ENCODE measurements at places on chromosomes 2 and 18.

GRCh38 chr2:164220265-164220664 is 401.0 kb downstream of the GRB14 start:
- H3K27me3 ChIP-seq: no peaks in the 10 kb centered on the region
- H3K27ac ChIP-seq: no peak overlapping the region
- H3K4me1 ChIP-seq: no peaks in the 10 kb centered on the region

DNA sequence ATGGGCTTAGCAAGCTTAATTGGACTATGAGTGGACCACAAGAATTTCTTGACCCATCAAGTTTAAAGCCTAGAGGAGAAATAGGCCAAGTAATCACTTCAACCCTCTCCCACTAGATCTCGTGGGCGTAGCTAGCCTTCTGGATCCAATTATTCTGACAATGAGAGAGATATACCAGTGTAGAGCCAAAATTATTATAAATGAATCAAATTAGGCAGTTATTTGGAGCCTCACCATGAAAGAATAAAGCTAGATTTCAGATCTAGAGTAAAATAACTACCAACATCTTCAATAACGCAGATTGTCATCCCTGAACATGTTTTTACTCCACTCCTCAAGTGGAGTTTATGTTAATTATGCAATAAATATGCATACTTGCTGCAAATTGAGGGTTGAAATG is 143.9 kb upstream of the CDH20 start:
- no peaks in the 10 kb centered on the region for H3K36me3 ChIP-seq
- H3K4me3 ChIP-seq: no peak overlapping the region
- no peak overlapping the region for H3K27ac ChIP-seq
- H3K27me3 ChIP-seq: no peaks in the 10 kb centered on the region

DNA sequence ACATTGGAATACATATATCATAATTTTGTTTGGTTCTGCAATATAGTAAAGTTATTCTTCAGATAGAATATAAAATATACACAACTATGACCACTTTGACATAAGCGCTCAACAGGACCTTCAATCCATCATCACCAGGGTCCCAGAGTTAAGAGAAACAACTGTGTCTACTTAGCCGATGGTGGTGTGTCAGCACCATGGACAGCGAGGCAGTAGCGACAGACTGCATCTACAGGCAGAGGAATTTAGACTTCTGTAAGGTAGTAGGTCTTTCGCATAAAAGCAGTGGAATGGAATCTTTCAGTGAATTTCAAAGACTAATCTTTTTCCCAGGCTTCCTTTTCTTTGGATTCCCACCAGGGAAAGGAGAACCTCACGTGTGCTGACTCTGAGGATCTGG is 20.5 kb upstream of the LRPPRC start:
- no peaks in the 10 kb centered on the region for H3K4me1 ChIP-seq
- no peak overlapping the region for H3K27ac ChIP-seq
- DNase-seq: peak; percentile 48

- no peaks in the 10 kb centered on the region for H3K36me3 ChIP-seq
- H3K27me3 ChIP-seq: no peaks in the 10 kb centered on the region
- no peak for DNase-seq
- no peak overlapping the region for H3K27ac ChIP-seq
- H3K4me3 ChIP-seq: no peak overlapping the region
Observed at GRCh38 chr2:41912776-41913175, 135.0 kb upstream of the PKDCC start.

GRCh38 chr2:62415019-62415431 is 91.0 kb downstream of the TMEM17 start:
- H3K4me3 ChIP-seq: no peak overlapping the region
- H3K4me1 ChIP-seq: peaks cover 3% of the 10 kb centered on the region
- no peaks in the 10 kb centered on the region for H3K27me3 ChIP-seq
- no peak overlapping the region for H3K27ac ChIP-seq
- no peak for DNase-seq

DNA sequence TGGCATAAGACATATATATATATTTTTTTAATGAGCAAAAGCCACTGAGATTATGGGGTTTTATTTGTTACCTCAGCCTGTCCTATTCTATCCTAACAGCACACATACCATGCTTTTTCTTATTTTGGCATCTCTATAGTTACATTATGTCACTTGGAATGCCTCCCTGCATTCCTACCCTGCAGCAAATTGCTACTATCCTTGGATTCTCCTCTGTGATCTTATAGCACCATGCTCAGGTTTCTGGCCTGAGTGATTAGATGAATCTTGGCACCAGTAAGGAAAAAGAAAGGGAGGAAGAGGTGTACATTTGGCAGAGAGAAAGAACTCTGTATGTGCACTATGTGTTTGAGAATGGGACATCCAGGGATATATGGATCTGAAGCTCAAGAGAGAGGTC is 86.3 kb upstream of the PELI1 start:
- H3K36me3 ChIP-seq: no peaks in the 10 kb centered on the region
- no peak overlapping the region for H3K27ac ChIP-seq
- H3K4me3 ChIP-seq: no peak overlapping the region
- no peaks in the 10 kb centered on the region for H3K27me3 ChIP-seq

- no peaks in the 10 kb centered on the region for H3K27me3 ChIP-seq
- no peak overlapping the region for H3K27ac ChIP-seq
- no peaks in the 10 kb centered on the region for H3K36me3 ChIP-seq
- H3K4me1 ChIP-seq: no peaks in the 10 kb centered on the region
Observed at GRCh38 chr2:59021786-59022185, 780.7 kb upstream of the FANCL start.

DNA sequence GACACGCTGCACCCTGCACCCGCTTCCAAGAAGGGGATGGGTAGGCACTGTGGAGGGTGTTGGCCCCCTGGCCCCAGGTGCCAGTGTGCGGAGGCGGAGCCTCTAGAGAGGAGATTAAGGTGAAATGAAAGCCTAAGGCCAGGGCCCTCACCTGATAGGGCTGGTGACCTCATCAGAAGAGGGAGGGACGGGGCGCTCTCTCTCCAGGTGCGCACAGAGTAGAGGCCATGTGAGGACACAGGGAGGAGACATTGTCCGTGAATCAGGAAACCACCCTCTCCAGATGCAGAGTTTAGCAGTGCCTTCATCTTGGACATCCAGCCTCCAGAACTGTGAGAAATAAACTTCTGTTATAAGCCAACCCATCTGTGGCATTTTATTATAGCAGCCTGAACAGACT is 62.3 kb downstream of the PSMG2 start:
- DNase-seq: no peak
- H3K27me3 ChIP-seq: no peaks in the 10 kb centered on the region
- H3K4me1 ChIP-seq: peaks cover 13% of the 10 kb centered on the region
- H3K36me3 ChIP-seq: no peaks in the 10 kb centered on the region
- no peak overlapping the region for H3K4me3 ChIP-seq

DNA sequence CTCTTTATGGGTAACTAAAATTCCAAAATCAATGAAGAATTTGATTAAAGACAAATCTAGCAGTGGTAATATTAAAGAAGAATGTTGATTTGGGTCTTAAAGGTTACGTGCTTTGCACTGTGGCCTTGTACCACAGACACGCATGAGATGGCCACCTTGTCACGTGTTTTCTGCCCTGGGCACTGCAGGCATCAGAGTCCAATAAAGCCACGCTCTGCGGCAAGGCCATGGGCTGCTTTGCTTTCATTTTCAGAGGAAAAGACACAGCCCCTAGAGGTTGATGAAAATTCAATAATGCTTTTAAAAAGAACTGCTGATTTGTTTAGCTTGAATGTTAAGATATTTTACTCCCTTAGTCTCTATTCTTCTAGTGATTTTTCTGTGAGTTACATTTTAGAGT is 30.4 kb downstream of the AOX1 start:
- H3K36me3 ChIP-seq: no peaks in the 10 kb centered on the region
- H3K4me3 ChIP-seq: no peak overlapping the region
- DNase-seq: no peak
- no peaks in the 10 kb centered on the region for H3K27me3 ChIP-seq

GRCh38 chr2:207133820-207134519 is 31.8 kb downstream of the KLF7 start:
- no peaks in the 10 kb centered on the region for H3K4me1 ChIP-seq
- no peaks in the 10 kb centered on the region for H3K27me3 ChIP-seq
- no peaks in the 10 kb centered on the region for H3K36me3 ChIP-seq
- no peak for DNase-seq
- no peak overlapping the region for H3K4me3 ChIP-seq
- no peak overlapping the region for H3K27ac ChIP-seq

- no peaks in the 10 kb centered on the region for H3K4me1 ChIP-seq
- DNase-seq: no peak
- no peaks in the 10 kb centered on the region for H3K36me3 ChIP-seq
Observed at GRCh38 chr2:45244928-45245327, 235.7 kb upstream of the SIX2 start.

DNA sequence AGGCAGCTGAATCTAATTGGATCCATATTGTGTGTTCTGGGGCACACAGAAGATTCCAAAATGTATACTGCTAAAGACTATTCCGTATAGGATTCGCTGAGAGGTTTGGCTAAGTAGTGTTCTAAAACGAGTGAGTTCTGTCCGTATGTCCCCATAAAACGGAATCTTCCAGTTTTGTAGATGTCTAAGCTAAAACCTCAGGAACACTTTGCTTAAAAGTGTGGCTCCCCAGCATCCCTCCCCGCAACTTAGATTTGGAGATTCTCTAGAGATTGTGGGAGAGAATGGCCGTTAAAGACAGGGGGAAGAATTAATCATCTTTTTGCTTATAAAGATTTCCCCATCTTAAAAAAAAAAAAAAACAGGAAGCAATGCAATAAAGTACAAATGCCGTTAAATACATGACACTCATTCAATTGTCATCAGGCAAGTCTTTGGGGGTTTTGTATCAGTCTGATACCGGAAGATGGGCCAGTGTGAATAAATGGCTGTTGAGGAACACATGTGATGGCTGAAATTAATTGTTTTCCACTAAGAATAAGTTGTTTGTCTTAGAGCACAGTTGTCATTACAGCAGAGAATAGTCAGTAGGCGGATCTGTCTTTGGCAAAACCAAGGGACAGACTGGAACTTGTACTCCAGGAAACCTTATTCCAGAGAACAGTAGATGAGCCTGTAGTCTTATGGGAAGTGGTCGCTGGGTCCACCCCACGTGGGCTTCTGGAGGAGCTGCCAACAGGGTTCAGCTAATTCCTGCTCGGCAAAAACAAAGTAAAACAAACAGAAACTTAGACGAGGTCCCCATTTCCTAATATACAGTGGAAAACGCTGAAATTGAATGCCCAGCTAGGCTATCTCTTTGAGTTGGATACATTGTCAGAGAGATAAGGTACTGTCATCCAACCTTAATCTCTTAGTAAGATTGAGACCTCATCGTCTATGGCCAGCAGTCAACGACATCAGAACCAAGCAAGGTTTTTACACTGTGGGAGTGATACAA is 1.7 kb downstream of the EMILIN2 start:
- H3K27ac ChIP-seq: no peak overlapping the region
- no peaks in the 10 kb centered on the region for H3K36me3 ChIP-seq
- peaks cover 46% of the 10 kb centered on the region for H3K4me1 ChIP-seq
- peak; percentile 39 for DNase-seq
- H3K27me3 ChIP-seq: peaks cover 32% of the 10 kb centered on the region

DNA sequence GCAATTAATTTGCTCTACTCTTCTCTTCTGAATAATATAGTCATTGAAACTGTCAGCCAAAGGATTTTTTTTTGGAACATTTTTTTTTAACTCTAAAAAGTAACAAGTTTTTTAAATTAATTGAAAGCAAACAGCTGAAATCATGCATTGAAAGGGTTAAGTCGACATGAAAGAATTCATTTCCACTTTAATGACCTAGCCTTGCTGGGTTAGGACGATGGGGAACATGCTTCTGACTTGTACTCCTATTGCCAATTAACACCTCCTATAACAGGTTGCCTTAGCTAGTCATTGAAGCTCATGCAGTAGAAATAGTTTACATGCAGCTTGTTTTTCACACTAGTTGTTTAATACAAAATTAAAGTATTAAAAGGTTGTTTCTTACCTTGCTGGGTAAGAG is 47.8 kb downstream of the PSMD14 start:
- DNase-seq: no peak
- H3K27me3 ChIP-seq: no peaks in the 10 kb centered on the region
- H3K4me3 ChIP-seq: no peak overlapping the region
- no peaks in the 10 kb centered on the region for H3K4me1 ChIP-seq
- H3K36me3 ChIP-seq: peaks cover 22% of the 10 kb centered on the region

- no peak overlapping the region for H3K27ac ChIP-seq
- H3K36me3 ChIP-seq: peaks cover 73% of the 10 kb centered on the region
- no peaks in the 10 kb centered on the region for H3K27me3 ChIP-seq
Observed at GRCh38 chr2:88739985-88740600, 48.6 kb downstream of the RPIA start.

GRCh38 chr2:73212098-73212447 is 2.0 kb upstream of the SMYD5 start:
- H3K27me3 ChIP-seq: 0 out of 2 replicates have a peak, but pooled peaks cover 2% of the 10 kb centered on the region
- no peak overlapping the region for H3K4me3 ChIP-seq
- no peak for DNase-seq
- no peaks in the 10 kb centered on the region for H3K36me3 ChIP-seq
- no peak overlapping the region for H3K27ac ChIP-seq
- H3K4me1 ChIP-seq: peaks cover 23% of the 10 kb centered on the region

DNA sequence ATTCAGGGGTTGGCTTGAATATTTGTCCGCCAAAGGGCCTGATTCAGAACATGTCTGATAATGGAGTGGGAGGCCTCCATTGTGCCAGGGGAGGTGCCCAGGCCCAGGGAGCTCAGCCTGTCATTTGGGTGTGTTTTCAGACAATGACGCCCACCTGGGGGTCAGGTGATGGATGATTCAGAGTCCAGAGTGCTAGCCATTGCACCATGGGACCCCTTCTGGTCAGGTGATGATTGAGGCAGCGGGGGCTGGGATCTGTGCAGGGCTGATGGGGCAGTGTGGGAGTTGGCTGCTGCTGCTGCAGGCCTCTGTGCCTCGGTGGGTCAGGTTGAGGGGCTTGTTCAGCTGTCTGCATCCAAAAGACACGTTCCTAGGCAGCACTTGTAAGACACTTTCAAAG is 8.3 kb upstream of the ARHGEF4 start:
- H3K27me3 ChIP-seq: peaks cover 66% of the 10 kb centered on the region
- no peak overlapping the region for H3K27ac ChIP-seq
- no peaks in the 10 kb centered on the region for H3K4me1 ChIP-seq
- H3K36me3 ChIP-seq: no peaks in the 10 kb centered on the region
- H3K4me3 ChIP-seq: no peak overlapping the region
- DNase-seq: no peak

GRCh38 chr18:9516437-9517064 is 41.2 kb downstream of the RALBP1 start:
- no peak overlapping the region for H3K27ac ChIP-seq
- no peaks in the 10 kb centered on the region for H3K4me1 ChIP-seq
- H3K36me3 ChIP-seq: peaks cover 58% of the 10 kb centered on the region

GRCh38 chr2:26772064-26773001 is 8.2 kb downstream of the SLC35F6 start:
- peaks cover 52% of the 10 kb centered on the region for H3K4me1 ChIP-seq
- peaks cover 72% of the 10 kb centered on the region for H3K36me3 ChIP-seq
- H3K27me3 ChIP-seq: no peaks in the 10 kb centered on the region
- DNase-seq: peak; percentile 61

GRCh38 chr2:16678964-16679363 is 13.3 kb upstream of the CYRIA start:
- H3K4me1 ChIP-seq: no peaks in the 10 kb centered on the region
- no peaks in the 10 kb centered on the region for H3K36me3 ChIP-seq
- peaks cover 7% of the 10 kb centered on the region for H3K27me3 ChIP-seq
- H3K4me3 ChIP-seq: no peak overlapping the region
- DNase-seq: no peak
- no peak overlapping the region for H3K27ac ChIP-seq

GRCh38 chr2:231287696-231288095 is 89.3 kb downstream of the ARMC9 start:
- no peak overlapping the region for H3K27ac ChIP-seq
- peaks cover 2% of the 10 kb centered on the region for H3K27me3 ChIP-seq
- no peak for DNase-seq
- no peaks in the 10 kb centered on the region for H3K4me1 ChIP-seq
- no peaks in the 10 kb centered on the region for H3K36me3 ChIP-seq
- H3K4me3 ChIP-seq: no peak overlapping the region
